ENCODE measurements at places on chromosomes 7 and 10. TPM values are rescaled to one million over a fixed set of nuclear protein-coding genes. Genes with fewer than 3 reads are reported as not detected.

DNA sequence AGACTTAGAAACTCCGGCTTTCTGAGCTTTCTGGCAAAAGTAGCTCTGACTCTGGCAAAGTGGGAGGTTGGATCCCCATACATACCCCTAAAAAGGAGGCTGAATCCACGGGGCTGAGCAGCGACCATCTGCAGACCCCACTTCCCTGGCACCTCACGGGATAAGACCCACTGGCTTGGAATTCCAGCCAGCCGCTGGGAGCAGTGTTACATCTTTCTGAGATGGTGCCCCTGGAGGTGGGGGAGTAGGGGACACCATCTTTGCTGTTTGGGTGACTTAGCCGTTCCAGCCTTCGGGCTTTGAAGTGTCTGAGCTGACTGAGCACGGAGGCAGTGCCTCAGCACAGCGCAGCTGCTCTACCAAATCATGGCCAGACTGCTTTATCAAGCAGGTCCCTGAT is 45.0 kb upstream of the GRM3 start:
- DNase-seq, result no peak

GRCh38 chr7:138898255-138898654 is 82.9 kb downstream of the KIAA1549 start:
- no peak for DNase-seq

- DNase-seq, result no peak
Measured at GRCh38 chr7:139876622-139877283, 47.7 kb downstream of the TBXAS1 start.

DNA sequence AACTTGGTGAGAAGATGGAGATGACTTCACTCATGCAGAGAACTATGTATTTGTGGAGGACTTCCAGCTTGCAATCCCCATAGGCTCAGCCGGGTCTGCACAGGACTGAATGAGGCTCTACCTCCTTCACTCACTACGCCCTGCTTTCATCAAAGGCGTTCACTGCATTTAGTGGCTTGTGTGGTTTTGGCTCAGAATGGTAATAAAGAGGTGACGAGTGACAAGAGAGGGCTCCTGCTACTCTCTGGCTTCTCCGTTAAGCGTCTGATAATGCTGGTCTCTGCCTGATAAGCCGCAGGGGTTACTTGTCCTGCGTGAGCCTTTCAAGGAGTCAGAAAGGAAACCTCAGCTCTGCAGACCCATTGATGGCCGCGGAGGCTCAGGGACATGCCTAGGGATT is 343.4 kb downstream of the PRPF18 start:
- DNase-seq, result no peak

DNA sequence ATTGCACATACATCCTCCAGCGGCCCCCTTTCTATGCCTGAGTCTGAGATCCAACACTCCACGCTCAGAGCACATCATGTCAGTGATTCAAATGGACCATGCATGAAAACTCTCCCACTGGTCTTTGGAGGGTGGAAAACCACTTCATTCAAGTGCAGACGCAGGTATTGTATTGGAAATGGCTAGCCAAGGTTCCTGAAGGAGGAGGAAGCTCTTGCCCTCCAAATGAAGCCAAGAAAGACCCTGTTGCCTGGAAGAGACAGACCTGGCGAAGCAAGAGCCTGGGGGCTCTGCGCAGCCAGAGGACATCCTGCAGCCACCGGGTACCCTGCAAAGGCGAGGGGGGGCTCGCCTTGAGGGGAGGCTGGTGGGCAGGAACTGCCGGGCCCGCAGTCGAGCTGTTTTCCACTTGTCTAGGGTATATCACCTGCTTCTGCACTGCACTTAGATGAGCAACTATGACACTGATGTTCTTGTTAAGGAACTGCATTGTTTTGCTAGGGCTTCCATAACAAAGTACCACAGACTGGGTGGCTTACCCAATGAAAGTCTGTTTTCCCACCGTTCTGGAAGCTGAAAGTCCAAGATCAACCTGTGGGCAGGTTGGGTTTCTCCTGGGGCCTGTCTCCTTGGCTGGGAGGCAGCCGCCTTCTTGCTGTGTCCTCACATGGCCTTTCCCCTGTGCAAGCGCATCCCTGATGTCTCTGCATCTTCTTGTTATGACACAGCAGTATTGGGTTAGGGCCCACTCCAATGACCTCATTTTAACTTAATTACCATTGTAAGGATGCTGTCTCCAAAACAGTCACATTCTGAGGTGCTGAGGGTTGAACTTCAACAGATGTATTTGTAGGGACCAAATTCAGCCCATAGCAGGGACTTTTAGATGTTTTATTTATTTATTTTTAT is 233.4 kb downstream of the ARHGAP12 start:
- DNase-seq, result no peak

DNA sequence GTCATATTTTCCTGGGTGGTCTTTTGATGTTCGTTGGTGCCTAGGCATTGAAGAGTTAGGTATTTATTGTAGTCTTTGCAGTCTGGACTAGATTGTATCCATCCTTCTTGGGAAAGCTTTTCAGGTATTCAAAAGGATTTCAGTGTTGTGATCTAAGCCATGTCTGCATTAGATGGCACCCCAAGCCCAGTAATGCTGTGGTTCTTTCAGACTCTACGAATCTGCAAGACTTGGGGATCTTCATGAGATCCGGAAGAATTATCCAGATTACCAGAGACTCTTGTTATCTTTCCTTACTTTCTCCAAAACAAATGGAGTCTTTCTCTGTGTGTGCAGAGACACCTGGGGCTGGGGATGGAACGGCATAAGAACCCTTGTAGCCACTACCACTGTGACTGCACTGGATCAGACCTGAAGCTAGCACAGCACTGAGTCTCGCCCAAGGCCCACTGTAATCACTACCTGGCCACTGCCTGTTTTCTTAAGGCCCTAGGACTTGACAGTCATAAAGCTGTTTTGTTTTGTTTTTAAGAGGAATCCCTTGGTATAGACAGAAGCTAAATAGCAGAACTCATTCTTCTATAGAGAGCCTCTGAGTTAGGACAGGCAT is 75.5 kb downstream of the MARCHF5 start:
- no peak for DNase-seq

DNA sequence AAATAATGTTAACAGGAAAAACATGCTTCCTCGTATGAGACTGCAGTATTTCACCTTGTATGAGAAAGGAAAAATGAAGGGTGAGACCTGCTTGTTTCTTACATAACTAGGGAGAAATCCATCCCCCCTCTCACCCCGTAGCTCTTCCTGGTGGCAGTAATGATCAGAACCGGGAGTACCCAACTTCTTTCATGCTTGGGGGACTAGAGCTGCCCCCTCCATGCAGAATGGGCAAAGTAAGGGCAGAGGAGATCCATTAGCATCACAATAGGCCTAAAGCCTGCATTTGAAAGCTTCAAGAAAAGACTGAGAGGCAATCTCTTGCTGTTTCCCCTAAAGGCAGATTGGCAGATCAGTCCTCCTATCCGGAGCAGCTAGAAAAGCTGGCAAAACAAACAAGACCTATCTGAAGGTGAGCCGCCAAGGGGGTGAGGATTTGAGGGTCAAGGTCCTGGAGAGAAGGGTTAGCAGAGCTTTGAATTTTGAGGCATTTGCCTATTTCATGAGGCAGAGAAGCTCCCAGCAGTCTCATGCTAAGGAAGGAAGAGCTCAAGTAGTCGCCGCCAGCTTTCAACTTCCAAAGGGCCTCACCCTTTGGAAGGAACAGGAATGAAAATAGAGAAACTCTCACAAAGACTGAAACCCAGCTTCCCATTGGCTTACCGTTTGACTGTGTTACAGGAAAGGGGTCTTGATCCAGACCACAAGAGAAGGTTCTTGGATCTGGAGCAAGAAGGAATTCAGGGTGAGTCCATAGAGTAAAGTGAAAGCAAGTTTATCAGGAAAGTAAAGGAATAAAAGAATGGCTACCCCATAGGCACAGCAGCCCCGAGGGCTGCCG is 36.2 kb downstream of the BAG3 start:
- peak; percentile 33 for DNase-seq

DNA sequence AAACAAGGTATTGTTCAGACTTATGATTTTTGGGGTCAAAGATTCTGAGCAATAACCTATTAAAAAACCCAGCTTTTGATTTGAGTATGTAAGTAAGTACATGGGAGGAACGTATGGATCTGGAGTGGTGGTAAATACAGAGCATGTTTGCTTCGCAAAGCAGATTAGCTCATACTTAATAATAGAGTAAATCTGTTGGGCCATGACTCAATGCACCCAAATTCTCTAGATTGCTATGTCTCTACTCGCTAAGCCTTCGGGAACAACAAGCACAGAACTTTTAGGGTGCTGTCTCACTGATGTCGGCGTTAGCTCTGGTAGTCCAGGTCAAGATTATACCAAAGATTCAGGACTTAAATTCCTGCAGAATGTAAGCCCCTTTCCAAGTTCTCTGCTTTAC is 807 bp upstream of the MINPP1 start:
- DNase-seq, result no peak

- no peak for DNase-seq
Measured at GRCh38 chr7:151774951-151775350, 102.0 kb downstream of the PRKAG2 start.

GRCh38 chr10:16049782-16050181 is 189.5 kb upstream of the MINDY3 start:
- no peak for DNase-seq

DNA sequence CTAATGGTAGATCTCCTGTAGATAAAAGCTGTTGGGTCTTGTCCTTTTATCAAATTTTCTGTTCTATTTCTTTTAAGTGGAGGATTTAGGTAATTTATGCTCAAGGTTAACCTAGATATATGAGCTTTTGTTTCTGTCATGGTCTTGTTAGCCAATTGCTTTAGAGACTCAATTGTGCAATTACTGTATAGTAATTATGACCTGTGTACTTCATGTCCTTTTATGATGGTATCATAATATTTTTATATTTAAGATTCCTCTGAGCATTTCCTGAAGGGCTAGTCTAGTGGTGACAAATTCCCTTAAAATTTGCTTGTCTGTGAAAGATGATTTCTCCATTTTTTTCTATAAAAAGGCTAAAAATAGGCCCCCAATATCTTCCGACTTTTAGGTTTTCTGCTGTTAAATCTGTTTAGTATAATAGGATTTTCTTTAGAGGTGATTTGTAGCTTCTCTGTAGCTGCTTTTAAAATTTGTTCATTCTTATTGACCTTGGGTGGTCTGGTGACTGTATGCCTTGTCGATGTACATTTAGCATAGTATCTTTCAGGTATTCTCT is 5.4 kb upstream of the AKR1C3 start:
- no peak for DNase-seq

DNA sequence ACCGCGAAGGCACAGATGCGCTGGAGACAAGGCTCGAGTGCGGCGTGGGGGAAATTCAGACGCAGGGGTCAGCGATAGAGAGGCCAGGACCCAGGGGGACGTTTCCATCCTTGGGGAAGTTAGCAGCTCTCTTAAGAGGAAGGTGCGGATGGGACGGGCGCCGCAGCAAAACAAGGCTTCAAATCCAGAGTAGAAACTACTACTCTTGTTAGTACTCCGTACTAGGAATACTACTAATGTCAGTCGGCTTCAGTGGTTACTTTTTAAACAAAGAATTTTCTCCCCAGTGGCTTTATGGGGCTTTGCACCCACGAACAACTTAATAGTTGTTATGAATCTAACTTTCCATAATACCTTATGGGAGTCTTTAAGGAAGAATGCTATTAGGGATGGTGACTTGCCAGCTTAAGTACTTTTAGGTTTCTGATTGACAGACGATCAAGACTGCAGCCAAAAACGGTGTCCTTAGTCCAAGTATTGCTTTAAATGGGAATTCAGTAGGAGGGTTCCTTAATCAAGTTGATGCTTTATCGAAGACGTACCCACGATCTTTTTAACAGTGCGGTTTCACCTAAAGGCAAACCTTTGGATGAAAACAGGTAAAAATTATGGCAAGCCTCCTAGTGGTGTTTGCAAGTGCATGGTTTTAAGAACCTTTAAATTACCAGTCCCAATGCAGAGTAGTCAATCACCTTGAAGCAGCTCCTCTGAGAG is 812 bp upstream of the IDE start:
- no peak for DNase-seq

GRCh38 chr10:88315755-88316154 is 267.4 kb downstream of the RNLS start:
- DNase-seq, result no peak

DNA sequence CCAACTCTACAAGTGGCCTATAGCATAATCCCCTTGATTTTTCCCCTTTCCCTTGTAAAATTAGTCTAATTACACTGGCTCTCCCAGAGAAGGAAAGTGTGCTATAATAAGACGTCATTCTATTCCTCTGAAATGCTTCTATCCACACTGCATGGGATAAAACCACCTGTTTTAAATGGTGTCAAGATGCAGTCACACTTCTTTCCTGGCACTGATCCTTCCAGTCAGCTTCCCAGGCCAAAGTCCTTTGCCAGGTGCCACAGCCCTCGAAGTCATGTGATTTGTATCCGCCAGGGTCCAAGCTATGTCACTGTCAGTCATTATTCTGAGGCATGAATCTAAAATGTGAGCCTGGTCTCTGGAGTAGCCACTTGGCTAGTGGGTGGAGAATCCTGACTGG is 169.0 kb upstream of the KIAA1217 start:
- DNase-seq, result no peak

DNA sequence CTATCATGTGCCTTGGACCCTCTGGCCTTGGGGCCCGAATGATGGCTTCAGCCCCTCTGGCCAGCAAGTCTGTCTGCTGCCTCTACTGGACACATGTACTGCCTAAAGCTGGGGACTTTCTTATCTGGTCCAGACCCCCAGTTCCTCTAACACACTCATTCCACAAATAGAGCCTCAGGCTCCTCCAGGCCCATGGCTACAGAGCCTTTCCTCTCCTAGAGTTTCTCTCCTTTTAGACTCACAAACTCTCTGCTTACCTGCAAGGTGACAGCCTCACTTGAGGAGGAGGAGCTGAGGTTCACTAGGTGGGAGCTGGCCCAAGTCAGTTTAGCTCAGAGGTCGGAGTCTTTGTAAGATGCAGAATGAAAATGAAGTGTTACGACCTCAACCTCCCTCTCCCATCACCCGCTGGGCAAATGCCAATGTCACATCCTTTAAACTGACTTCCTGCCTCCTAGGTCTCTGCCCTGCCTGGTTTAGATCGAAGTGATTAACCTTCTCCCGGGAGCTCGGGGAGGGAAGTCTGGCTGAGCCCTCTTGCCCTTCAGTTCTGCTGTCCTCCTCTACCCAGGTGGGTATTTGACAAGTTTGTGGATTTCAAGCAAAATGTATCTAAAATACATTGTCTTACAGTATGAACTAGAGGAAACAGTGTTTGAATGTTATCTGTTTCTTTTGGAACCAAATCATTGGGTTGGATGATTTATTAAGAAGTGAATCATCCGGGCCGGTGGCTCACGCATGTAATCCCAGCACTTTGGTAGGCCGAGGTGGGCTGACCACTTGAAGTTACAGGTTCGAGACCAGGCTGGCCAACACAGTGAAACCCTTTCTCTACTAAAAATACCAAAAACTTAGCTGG is 71.9 kb upstream of the TNS3 start:
- DNase-seq, result no peak

GRCh38 chr7:142352543-142352942 is 94.7 kb upstream of the PRSS58 start:
- no peak for DNase-seq

DNA sequence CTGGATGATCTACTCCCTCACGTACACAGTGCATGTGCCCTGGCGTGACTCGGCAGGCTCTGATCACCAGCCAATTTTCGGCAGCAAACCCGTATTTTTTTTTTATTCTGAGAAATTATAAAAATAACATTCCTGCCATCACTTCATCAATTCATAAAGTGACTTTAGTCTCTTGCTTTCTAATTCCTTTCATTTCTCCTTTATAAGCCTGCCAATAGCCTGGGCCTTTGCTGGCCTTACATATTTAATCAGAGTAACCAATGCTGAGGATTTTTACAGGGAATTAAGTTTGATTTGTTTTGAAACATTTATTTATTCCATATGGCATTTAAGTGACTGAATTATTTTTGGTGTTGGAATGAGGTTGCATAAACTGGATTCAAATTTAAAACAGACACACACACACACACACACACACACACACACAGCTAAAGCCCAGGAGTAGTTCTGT is 140.8 kb downstream of the ETV1 start:
- DNase-seq, result no peak

The TMEM176B gene
- 2.2 TPM for total RNA-seq
